ENCODE measurements at places on chromosomes 1 and 21. TPM values are rescaled to one million over a fixed set of nuclear protein-coding genes. Genes with fewer than 3 reads are reported as not detected.

MAN1C1 gene
- 5.3 TPM for total RNA-seq

DNASE2B gene
- not detected for total RNA-seq

ALPL gene
- total RNA-seq, result 4.9 TPM

RNU1-2 gene
- under 0.01 TPM for total RNA-seq

LCE1C gene
- not detected for total RNA-seq

IGSF3 gene
- 134 TPM for total RNA-seq
